Liver (tissue), 10 donors: ENCODE measurements at places on chromosomes 6 and 20. TPM values are rescaled to one million over a fixed set of nuclear protein-coding genes. Genes with fewer than 3 reads are reported as not detected.

- DNase-seq, result no peak
These were observed 8.6 kb downstream of the SNPH start for GRCh38 chr20:1274485-1275311.

The C20orf96 gene
- 2.2 TPM for total RNA-seq

DNA sequence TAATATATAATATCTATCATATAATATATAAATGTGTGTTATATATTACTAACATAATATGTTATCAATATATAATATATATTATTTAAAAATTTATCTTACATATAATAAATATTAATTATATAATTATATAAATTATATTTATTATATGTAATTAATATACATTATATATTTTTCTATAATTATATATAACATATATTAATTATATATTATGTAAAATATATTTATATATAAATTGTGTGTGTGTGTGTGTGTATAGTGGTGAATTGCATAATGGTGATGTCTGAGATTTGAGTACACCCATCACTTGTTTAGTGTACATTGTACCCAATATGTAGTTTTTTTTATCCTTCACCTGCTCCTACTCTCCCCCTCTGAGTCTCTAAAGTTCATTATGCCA lies 205.9 kb upstream of the KCNG1 start:
- DNase-seq, result no peak

- no peak for DNase-seq
These were observed 53.9 kb downstream of the ERMARD start for GRCh38 chr6:169805242-169805838.

GRCh38 chr6:39049575-39050283 lies 1.1 kb downstream of the GLP1R start:
- DNase-seq, result no peak

The ISM1 gene
- total RNA-seq, result not detected

The FOXA2 gene
- total RNA-seq, result 5.2 TPM

DNA sequence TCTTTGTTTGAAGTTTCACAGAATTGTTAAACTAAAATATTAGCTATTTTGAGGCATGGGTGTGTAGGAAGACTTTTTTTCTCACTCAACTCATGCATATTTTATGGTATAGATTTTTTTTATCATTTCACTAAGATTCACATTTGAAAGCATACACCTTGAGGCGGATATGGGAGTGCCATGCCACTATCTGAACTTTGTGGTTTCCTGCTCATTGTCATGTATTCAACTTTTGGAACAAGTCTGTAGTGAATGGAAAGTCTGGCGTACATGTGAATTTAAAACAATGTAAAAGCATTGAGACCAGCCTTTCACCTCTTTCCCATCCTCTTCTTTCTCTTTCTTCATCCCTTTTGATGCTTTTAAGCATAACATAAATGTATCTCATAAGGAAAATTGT lies 147.9 kb downstream of the TPBG start:
- no peak for DNase-seq

DNA sequence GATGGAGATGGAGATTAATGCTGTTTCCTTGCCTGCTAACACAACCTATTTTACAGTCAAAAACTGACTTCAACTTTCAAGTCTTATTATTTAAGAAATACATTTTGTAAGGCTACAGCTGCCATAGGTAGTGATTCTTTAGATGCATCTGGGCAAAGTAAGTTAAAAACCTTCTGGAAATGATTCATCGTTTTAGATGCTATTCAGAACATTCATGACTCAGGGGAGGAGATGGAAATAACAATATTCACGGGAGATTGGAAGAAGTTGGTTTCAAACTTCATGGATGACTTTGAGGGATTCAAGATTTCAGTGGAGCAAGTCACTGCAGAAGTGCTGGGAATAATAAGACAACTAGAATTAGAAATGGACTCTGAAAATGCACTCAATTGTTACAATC lies 174.9 kb upstream of the GGTLC1 start:
- DNase-seq, result no peak

The TAB2 gene
- 23.9 TPM for total RNA-seq

DNA sequence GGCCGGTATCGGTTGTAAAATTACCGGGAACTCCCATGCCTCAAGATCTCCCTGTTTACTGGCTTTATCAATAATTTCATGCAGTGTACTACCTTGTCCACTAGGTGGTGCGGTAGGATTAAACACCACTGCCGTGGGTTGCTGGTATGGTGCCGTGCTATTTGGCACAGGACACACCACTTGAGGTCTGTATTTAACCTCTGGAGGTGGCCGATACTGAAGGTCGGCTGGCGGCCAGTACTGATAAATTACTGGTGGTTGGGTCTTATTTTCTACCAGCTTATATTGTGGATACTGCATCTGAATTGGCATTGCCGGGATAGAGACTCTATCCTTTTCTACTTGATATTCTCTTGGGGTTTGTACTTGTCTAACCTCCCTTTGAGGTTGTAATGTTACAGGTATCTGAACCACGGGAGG lies 14.3 kb upstream of the PTCRA start:
- peak; percentile 74 for DNase-seq

DNA sequence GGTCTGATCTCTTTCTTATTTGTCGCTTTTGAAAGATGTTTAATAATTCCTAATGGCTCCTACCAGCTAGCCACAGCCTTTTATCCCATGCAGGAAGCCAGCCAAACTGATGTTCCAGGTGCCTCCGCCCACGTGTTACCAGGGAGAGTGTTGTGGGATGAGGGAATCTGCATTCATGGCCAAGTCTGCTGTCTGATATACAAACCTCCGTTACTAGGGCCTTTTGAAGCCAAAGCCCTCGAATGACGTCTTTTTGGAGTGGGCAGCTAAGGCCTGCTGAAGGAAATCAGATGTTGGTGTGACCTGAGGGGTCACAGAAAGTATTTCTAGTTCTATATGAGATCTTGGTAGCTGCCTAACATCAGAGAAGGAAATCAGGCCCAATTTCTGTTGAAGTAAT lies 21.3 kb downstream of the STK35 start:
- DNase-seq, result no peak

DNA sequence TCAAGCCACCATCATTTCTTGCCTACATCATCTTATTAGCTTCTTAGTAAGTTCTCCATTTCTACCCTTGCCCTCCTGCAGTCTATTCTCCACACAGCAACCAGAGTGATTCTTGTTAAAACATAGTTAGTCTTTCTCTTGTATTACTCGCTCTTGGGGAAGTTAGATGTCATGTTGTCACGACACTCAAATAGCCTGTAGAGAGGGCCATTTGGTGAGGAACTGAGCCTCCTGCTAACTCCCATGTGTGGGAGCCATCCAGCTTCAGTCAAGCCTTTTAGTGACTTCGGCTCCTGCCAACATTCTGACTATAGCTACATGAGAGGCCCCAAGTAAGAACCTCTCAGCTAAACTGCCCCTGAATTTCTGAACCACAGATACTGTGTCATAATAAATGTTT lies 395.4 kb downstream of the CDC5L start:
- no peak for DNase-seq

- DNase-seq, result no peak
These were observed 28.0 kb downstream of the CAPN11 start for GRCh38 chr6:44186635-44187025.

DNA sequence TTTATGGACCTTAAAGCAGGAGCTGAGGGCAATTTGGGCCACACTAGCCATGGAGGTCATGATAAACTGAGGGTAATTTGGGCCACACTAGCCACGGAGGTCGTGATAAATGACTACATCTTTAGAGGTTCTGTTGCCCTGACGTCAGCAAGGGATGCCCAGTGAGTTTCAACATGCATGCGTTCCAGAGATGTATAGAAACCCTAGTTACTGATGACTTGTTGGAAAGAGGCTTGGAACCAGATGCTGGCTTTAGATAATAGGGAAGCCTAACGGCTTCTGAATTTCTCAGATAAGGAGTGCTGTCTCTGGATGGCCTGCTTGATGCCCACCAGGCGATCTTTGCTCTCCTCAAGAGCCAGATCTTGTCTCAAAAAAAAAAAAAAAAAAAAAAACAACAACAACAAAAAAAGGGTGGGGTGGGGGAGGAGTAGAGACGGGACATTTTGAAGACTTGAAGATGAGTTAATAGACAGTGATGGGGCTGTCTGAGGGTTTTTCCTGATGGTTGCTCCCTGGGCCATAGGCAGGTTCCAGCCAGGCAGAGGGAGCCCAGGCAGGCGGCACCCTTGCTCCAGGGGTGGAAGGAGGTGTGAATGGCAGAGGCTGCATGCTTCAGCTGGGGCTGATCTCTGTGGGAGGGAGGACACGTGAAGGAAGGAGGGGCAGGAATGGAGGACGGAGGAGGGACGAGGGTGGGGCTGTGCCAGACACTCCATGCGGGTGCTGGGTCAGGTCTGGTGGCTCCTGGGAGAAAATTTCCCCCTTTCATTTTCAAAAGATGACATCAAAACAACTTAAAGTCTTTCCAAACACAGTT lies 27.0 kb upstream of the FRMD1 start:
- DNase-seq, result no peak

DNA sequence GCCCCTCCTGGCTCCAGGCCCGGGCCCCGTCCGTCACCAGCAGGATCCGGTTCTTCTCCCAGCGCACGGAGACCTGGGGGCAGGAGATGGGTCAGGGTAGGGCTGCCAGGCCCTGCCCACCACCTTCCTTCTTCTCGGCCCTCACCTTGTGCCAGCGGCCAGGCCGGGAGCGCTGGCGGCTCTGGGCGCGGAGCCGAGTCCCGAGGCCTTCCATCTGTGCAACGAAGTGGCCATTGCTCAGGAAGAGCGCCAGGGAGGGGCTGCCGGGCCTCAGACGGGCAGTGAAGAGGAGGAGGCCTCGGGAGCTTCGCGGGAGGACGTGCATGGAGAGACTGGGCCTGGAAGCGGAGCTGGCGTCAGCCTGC lies 7.9 kb downstream of the ADRM1 start:
- DNase-seq, result no peak

The FILIP1 gene
- total RNA-seq, result 2.8 TPM

GRCh38 chr6:133985970-133986369 lies 32.9 kb downstream of the TBPL1 start:
- DNase-seq, result no peak

- DNase-seq, result no peak
These were observed 112.9 kb upstream of the DTNBP1 start for GRCh38 chr6:15775741-15776140.

DNA sequence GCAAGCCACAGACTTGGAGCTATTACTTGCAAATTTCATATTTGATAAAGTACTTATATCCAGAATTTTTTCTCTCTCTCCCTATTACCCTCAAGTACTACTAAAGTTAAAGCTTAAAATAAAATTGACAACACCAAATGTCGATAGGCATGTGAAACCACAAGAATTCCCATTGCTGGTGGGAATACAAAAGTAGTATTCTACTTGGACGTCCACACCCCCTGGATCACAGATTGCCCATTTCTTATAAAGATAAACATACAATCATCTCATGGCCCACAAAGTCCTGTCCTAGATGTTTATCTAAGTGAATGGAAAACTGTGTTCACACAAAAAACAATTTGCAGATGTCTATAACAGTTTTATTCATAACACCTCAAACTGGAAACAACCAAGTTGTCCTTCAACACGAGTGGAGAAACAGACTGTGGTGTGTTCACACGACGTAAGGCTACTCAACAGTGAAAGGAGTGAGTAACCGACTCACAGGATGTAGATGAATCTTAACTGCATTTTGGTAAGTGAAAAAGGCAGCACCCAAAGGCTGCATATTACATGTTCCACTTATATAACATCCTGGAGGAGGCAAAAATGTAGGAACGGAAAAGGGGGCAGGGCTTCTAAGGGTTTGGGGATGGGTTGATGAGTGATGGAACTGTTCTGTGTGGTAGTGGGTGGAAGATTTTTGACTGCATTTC lies 297.4 kb downstream of the THBS2 start:
- no peak for DNase-seq

GRCh38 chr6:138673346-138674014 lies 100.1 kb upstream of the CCDC28A start:
- no peak for DNase-seq

GRCh38 chr6:167648501-167649278 lies 178.0 kb upstream of the AFDN start:
- no peak for DNase-seq

- no peak for DNase-seq
These were observed 14.9 kb downstream of the RPF2 start for GRCh38 chr6:110996691-110997090.

GRCh38 chr20:36154700-36155628 lies at the start of gene EPB41L1:
Gene EPB41L1, plus strand, starts transcription at chr20:36154740. Its CDS starts 19,038 bp downstream, at chr20:36173778.
- DNase-seq, result no peak

DNA sequence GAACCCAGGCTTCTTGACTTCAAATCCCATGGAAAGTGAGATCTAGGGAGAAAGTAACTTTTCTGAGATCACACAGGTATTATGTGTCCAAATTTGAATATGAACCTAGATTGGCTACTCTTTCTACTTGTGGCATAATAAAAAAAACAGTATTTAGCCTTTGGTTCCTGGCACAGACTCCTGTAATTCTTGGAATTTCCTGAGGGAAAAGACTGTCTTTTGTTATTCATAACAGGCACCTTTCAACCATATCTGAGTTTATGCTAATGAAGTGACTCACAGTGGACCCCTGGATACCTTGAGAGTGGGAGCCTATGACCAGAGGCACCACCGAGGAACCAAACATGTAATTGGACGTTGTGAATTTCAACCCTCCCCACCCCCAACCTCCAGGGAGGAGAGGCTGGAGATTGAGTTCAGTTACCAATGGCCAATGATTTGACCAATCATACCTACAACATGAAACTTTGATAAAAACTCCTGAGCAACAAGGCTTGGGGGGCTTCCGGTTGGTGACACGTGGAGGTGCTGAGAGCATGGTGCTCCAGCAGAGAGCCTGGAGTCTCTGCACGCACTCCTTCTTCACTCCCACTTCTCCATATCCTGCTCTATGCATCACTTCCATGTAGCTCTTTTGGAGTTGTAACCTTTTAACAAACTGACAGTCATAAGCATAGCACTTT lies 48.8 kb downstream of the LAMA4 start:
- no peak for DNase-seq
